Pulmonary artery endothelial cell (primary cell): ENCODE measurements at places on chromosomes 3 and 15. TPM values are rescaled to one million over a fixed set of nuclear protein-coding genes. Genes with fewer than 3 reads are reported as not detected.

PRICKLE2 gene
- total RNA-seq, result 4.9 and 5.3 TPM in 2 replicates

DNAJB8 gene
- total RNA-seq, result not detected in 2 replicates

GOLGA6A gene
- not detected in 2 replicates for total RNA-seq

HRG gene
- total RNA-seq, result not detected in 2 replicates

RGMA gene
- not detected in 2 replicates for total RNA-seq

SPINK8 gene
- total RNA-seq, result not detected in 2 replicates

DNASE1L3 gene
- 0.07 and 0.20 TPM in 2 replicates for total RNA-seq

CFAP91 gene
- 0.14 and 0.92 TPM in 2 replicates for total RNA-seq

LHFPL4 gene
- not detected in 2 replicates for total RNA-seq

CPN2 gene
- total RNA-seq, result not detected in 2 replicates

CCDC54 gene
- total RNA-seq, result not detected in 2 replicates

ANKDD1A gene
- 2.1 and 4.7 TPM in 2 replicates for total RNA-seq

ASTE1 gene
- 4.4 and 8.5 TPM in 2 replicates for total RNA-seq

MNS1 gene
- total RNA-seq, result 0.92 and 1.5 TPM in 2 replicates

SPATA12 gene
- total RNA-seq, result 0.04 and 0.07 TPM in 2 replicates

COL6A5 gene
- not detected in 2 replicates for total RNA-seq

ADAMTS17 gene
- 0.13 and 0.14 TPM in 2 replicates for total RNA-seq

SLC6A1 gene
- total RNA-seq, result under 0.01 TPM in 1 of 2 replicates, not detected in the other

CCDC50 gene
- 202 and 221 TPM in 2 replicates for total RNA-seq

MEIS2 gene
- total RNA-seq, result 53.1 and 106 TPM in 2 replicates

SLC2A2 gene
- total RNA-seq, result not detected in 2 replicates

EFHB gene
- 0.20 and 0.32 TPM in 2 replicates for total RNA-seq

SCG5 gene
- 0.74 and 0.92 TPM in 2 replicates for total RNA-seq

C2CD4A gene
- total RNA-seq, result 0.74 and 3.2 TPM in 2 replicates

PTPRG gene
- total RNA-seq, result 41.0 and 45.1 TPM in 2 replicates

CACNA2D2 gene
- not detected in 2 replicates for total RNA-seq

GOLGA8H gene
- total RNA-seq, result 1.2 and 2.0 TPM in 2 replicates

HACL1 gene
- total RNA-seq, result 30.6 and 45.5 TPM in 2 replicates

ROPN1 gene
- not detected in 2 replicates for total RNA-seq

FBXW12 gene
- 0.13 TPM in 1 of 2 replicates, not detected in the other for total RNA-seq

AGBL1 gene
- not detected in 2 replicates for total RNA-seq

RARB gene
- 28.9 and 32.0 TPM in 2 replicates for total RNA-seq

PLA2G4F gene
- not detected in 2 replicates for total RNA-seq
